ENCODE measurements at places on chromosomes 3 and 15.

GRCh38 chr3:71972031-71972430 is 187.1 kb upstream of the PROK2 start:
- DNase-seq: no peak

DNA sequence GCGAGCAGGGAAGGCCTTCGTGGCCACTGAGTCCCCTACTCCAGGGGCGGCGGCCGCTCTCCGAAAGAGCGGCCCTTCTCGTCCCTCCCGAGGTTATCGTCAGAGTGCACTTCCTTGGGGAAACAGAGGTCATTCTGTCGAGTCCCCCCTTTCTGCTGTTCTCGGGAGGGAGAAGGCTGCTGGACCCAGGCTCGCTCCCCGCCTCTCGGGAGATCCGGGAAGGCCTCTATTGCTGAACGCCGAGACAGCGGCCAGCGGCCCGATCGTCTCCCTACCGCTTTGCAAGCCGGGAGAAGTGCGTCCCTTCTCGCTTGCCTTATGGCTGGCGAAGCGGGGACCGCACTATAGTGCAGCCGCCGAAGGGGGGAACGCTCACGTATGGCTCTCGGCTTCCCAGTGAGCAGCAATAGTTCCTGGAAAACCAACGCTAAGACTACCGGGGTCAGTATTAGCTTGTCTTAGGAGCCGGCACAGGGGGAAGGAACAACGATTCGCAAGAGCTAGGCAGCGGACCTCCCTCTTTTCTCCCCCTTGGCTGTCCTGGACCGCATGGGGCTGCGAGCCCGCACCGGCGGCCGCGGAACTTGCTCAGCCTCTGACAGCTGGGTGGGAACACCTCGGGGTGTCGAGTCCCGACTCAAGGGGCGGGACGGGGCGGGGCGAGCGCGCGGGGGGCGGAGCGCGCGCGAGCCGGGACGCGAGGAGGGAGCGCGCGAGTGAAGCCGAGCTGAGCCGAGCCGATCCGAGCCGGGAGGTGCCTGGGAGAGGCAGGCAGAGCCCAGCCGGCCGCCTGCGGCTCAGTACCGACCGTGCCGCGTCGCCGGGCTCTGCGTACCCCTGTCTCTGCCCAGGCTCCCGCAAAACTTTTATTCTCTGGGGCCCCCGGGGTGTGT is 930 bp upstream of the PPM1L start:
- peak; percentile 92 for DNase-seq

DNA sequence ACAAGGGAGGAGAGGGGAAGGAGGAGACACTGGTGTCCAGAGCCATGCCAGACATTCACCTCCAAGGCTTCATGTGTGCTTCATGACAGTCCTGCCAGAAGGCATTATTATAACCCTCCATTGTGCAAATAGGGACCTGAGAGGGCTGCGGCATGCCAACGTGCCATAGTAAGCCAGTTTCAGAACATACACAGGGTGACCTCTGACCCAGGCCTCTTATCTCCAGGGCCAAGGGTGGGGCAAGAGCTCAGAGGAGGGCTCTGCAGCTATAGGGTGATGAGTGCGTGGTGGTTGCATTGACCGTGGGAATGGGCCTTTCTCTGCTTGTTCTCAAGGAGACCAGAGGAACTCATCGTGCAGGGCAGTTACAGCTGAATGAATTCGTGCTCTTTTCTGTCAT is 9.7 kb upstream of the ACSBG1 start:
- DNase-seq: no peak

DNA sequence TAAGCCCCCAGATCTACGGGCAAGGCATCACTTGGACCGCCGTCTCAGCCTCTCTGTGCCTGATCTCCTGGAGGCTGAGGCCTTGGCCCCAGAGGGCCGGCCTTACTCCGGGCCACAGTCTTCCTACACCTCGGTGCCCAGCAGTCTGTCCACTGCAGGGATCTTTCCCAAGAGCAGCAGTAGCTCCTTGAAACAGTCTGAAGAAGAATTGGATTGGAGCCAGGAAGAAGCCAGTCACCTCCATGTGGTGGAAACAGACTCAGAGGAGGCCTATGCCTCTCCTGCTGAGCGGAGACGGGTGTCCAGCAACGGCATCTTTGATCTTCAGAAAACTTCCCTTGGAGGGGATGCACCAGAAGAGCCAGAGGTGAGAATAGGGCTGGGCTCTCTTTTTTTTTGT is 67.0 kb downstream of the MCTP2 start:
- no peak for DNase-seq

DNA sequence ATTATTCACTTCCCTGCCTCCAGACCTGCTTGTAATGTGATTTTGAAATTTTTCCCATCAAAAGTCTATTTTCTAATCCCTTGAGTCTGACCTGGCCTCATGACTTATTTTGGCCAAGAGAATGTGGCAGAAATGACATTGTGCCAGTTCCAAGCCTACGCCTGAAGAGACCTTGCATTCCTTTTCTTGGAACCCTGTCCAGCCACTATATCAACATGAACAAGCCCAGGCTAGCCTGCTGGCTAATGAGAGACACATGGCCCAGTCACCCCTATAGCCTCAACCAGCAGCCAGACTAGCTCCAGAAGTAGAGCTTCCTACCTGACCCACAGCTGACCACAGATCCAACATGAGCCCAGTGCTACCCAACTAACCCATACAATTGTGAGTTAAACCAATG is 121.1 kb upstream of the ACP3 start:
- DNase-seq: no peak

- DNase-seq: no peak
Observed at GRCh38 chr15:52011711-52012144, 7.3 kb upstream of the MAPK6 start.

GRCh38 chr3:45690336-45691035 is 1.3 kb downstream of the SACM1L start:
- no peak for DNase-seq

- DNase-seq: no peak
Observed at GRCh38 chr15:29018120-29018805, 132.5 kb downstream of the APBA2 start.

GRCh38 chr3:35404571-35404970 is 234.8 kb upstream of the ARPP21 start:
- no peak for DNase-seq

DNA sequence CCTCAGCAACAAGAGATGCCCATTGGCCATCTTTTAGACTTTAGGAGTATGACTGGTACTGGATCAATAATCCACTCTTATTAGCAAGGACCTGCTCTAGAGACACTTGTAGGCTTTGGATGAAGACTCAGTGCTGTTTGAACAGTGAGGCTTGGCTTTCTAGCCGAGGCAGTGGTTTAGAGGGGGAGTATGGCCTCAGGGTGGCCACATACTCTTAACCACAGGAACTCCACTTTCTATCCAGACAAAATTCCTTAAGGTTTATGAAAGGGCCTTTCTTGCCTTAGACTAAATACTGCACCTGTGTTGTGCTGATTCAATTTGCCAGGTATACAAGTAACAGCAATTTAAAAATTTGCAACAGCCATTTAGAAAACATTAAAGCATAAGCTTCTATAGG is 1046.3 kb downstream of the DIPK2A start:
- no peak for DNase-seq
